ENCODE measurements at places on chromosomes 11 and 22.

GRCh38 chr11:8948886-8949285 is 6.1 kb upstream of the ASCL3 start:
- no peak for DNase-seq

- no peak for DNase-seq
These were observed 18.4 kb downstream of the B3GAT1 start for GRCh38 chr11:134393638-134394037.

- DNase-seq, result no peak
These were observed 53.5 kb downstream of the PRR5L start for GRCh38 chr11:36349351-36350136.

- DNase-seq, result no peak
These were observed 57.8 kb downstream of the OPCML start for GRCh38 chr11:133474461-133474860.

GRCh38 chr11:60710482-60710881 is 11.1 kb downstream of the MS4A8 start:
- DNase-seq, result no peak

GRCh38 chr11:110086892-110087309 is 6.3 kb upstream of the ZC3H12C start:
- no peak for DNase-seq

- no peak for DNase-seq
These were observed at the start of gene SCARF2 for GRCh38 chr22:20437613-20438426. Gene SCARF2 (minus strand): TSS chr22:20437825. CDS start chr22:20437754, 71 bp downstream.

DNA sequence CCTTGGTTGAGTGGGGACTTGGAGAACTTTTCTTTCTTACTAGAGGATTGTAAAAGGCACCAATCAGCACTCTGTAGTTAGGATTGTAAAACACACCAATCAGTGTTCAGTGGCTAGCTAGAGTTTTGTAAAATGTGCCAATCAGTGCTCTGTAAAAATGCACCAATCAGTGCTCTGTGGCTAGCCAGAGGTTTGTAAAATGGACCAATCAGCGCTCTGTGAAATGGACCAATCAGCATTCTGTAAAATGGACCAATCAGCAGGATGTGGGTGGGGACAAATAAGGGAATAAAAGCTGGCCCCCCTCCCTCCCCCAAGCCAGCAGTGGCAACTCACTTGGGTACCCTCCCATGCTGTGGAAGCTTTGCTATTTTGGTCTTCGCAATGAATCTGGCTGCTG is 5.5 kb upstream of the DRG1 start:
- no peak for DNase-seq

DNA sequence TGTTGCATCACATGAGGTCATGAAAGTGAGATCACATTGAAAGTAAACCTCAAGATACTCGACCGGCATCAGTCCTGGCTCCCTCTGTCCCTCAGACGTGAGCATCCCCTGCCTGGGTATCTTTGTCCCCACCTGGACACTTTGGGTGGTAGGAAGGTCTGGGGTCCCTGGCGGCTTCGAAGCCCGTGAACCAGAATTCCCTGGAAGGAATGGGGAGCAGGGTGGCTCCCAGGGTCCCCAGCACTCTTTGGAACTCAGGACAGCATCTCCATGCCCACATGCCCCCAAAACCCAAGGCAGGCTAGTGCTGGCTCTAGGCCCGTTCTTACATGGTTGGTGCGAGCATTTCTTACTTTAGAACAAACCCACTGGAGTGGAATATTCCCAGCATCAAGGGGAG is 7.5 kb downstream of the DERL3 start:
- no peak for DNase-seq

DNA sequence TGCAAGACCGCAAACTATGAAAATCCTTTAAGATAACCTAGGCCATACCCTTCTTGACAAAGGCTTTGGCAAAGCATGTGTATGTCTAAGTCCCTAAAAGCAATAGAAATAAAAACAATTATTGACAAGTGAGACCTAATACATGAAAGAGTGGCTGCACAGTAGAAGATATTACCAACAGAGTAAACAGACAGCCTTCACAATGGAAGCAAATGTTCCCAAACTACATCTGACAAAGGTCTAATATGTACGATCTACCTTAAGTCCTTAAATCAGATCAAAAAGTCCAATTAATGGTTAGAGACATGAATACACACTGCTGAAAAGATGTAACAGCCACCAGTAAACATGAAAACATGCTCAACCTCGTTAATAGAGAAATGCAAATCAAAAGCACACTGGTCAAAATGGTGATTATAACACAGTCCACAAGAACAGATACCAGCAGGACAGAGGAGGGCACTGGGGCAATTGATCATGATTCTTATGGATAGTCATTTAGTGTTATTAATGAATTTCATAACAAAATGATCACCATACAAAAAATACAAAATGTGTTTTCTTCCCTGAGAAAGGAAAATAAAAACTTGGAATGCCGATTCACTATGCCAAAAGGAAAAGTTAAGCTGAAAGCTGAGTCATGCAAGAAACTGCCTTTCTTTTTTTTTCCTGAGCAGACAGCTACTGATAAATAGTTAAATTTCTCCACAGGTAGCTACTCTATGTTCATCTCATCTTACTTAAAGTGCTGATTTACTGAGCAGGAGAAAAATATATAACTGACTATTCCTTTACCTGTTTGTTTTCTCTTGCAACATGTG is 102.6 kb upstream of the VPREB1 start:
- no peak for DNase-seq

GRCh38 chr11:107457205-107457557 is 444 bp downstream of the CWF19L2 start:
- no peak for DNase-seq

- no peak for DNase-seq
These were observed 137.8 kb upstream of the BDNF start for GRCh38 chr11:27837895-27838563.

GRCh38 chr11:45511566-45511965 is 153.9 kb downstream of the CHST1 start:
- DNase-seq, result no peak

GRCh38 chr11:40338739-40339138 is 1120.7 kb downstream of the LRRC4C start:
- DNase-seq, result no peak

DNA sequence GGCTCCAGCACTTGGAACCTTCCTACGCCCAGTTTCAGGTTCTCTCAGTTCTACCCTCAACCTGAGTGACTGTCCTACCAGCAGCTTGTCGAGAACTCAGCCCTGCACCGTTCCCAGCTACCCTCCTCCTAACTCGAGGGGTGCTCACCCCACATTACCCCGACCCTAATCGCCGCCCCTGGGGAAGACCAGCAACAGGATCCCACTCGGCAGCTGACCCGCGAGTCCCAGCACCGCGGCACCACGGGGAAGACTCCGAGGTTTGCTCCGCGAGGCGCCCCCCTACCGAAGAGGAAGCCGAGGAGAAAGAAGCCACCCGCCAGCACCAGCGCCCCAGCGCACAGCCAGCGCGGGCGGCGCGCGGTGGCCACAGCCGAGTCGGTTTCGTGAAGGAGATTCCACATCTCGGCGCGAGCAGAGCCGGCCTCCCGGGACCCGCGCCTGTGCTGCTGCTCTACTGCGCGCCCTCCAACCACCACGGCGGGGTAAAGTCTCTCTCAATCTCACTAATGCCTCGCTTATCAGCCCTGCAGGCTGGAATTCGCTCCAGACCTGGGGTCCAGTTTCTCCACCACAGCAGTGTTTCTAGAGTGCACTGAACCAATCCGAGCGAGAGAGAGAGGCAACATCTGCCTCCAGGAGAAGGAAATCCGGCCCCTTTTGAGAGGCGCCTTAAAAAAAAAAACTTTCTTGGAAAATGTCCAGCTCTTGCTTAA is at the start of gene FOLH1:
Gene FOLH1, minus strand, starts transcription at position 597 of the 716 bp plus-strand sequence. Its CDS starts 193 bp downstream, at position 404.
- DNase-seq, result no peak

DNA sequence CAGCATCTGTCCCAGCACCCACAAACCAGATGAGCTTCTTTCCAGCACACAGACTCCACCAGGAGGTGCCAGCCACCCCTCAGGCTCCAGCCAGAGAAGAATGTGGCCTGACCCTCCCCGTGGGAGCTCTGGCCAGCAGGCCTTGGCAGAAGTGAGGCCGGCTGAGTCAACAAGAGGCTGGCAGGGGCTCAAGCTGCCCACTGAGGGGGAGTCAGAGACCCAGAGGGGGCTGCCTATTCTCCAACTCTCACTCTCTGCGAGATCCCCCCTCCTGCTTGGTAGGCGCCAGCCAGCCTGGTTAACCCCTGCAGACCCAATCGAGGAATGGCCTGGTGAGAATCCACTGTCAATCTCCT is 10.6 kb upstream of the CDC42EP1 start:
- no peak for DNase-seq

- no peak for DNase-seq
These were observed 66.3 kb downstream of the CABIN1 start for GRCh38 chr22:24077416-24077815.

Data from activated CD8-positive, alpha-beta memory T cell treated with anti-CD3 and anti-CD28 coated beads for 4 hours (primary cell).